ENCODE measurements at places on chromosomes 16 and 17.

DNA sequence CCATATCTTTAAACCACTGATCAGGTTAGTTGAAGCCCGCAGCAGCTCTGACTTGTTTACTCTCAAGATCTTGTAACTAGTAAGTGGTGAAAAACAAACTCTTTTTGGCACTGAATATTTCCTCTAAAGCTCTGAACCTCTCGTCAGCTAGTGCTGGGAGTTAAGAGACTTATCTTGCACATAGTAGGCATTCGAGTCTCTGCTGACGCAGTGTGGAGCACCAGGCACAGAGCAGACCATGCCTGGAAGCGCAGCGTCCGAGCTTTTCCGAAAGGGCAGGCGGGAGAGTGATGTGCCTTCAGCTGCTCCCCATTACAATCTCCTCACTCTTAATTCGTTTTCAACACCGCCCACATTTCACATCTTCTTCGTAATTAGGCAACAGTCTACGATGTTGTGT is 63.0 kb downstream of the SMG6 start:
- no peak for DNase-seq

DNA sequence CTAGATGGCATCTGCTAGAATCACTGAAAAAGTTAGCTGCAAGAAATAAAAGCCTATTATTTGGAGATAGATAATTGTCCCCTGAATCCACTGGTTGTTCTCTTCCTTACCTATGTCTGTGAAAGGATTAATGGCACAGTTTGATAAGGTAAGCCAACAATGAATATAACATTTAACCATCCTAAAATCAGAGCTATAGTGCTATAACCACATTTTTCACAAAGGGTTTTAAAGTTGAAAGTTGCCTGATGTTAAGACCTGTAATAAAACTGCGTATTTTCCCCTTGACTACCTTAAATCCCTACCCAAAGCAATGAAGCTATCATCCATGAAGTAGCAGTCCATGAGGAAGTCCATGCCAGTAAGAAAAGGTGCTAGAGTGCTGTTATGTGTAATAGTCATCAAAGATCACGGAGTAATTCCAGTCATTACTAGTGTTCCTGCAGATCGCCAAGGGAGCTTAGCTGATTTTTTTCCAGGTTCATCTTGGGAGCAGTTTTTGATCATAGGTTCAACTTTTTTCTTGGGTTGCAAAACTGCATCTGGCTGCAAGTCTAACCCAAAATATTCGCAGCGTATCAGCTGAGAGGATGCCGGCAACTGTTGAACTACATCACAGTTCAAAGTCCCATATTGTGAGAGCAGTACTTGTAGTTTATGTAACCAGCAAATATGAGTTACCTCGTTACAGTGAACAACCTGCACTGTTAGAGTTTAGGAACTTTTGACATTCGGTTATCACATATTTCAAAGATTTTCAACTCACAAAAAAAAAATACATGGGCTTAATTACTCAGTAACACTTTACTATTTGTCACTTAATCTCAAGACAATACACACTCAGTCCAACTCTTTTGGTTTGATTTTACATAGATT is 18.2 kb upstream of the RSL1D1 start:
- DNase-seq = no peak

- no peak for DNase-seq
Observed at GRCh38 chr16:2985893-2986355, 5.7 kb upstream of the PKMYT1 start.

DNA sequence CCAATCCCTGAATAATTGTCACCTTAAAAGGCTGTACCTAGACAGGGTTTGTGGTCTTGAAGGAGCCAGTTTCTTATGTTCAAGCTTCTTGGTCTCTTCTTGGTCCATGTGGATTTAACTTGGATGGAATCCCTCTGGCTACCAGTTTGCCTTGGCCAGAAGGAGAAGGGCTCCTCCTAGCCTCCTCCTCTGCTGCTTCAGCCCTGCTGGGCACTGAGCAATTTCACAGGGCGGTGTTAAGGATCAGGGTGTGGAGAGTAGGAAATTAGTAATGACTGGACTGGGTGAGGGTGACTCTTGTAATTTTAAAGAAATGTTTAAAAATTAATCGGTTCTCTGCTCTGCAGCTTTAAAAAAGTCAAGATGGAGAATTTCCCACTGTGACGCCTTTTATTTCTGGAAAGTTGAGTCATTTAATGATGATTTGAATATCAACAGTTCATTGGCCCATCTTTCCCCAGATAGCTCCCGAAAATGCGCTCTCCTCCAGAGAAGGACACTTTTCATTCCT is 96.4 kb downstream of the MSI2 start:
- DNase-seq = no peak

- no peak for DNase-seq
Observed at GRCh38 chr17:9444687-9445086, 130.9 kb downstream of the STX8 start.

DNA sequence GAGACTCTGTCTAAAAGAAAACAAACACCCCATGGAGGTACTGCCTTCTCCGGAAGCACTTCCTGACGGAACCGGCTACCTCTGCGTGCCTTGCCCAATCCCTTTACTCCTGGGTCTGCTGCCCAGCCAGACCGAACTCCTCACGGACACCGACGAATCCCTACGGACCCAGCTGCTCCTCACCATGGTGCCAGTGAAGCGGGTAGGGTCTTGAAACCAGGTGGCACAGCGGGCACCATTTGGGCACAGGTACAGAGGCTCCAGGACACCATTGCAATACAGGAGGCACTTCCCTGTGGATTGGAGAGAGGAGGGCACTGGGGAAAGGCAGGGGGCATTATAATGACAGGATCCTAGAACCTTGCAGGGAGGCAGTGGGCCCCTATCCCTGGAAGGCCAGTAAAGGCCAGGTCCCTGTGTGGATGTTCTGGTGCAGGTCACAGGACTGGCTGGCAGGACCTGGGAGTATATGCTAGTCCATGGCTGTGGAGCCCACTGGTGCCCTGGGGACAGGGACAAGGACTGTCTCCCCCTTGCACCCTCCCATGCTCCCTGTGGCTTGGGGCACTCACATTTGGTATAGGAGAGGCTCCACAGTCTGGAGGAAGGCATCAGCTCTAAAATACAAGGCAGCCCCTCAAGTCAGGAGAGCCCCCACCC is 2.3 kb downstream of the SLC25A39 start:
- no peak for DNase-seq

GRCh38 chr16:82862057-82862456 is 235.3 kb downstream of the CDH13 start:
- no peak for DNase-seq

DNA sequence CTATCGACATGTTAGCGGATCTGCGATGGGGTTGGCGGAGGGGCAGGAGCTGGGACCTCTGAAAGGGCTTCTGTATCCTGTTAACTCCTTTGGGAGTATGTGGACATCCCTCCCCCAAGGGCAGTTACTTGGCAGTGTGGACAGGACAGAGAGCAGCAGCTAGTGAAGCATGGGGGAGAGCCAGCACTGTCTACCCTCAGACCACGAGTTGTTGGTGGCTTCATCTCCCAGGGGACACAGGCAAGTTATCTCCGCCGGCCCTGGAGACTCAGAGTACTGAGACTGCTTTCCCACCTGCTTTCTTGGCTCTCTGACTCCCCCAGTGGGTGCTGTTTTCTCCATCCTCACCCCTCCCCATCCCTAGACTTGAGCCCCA is 5.3 kb upstream of the GFAP start:
- no peak for DNase-seq

DNA sequence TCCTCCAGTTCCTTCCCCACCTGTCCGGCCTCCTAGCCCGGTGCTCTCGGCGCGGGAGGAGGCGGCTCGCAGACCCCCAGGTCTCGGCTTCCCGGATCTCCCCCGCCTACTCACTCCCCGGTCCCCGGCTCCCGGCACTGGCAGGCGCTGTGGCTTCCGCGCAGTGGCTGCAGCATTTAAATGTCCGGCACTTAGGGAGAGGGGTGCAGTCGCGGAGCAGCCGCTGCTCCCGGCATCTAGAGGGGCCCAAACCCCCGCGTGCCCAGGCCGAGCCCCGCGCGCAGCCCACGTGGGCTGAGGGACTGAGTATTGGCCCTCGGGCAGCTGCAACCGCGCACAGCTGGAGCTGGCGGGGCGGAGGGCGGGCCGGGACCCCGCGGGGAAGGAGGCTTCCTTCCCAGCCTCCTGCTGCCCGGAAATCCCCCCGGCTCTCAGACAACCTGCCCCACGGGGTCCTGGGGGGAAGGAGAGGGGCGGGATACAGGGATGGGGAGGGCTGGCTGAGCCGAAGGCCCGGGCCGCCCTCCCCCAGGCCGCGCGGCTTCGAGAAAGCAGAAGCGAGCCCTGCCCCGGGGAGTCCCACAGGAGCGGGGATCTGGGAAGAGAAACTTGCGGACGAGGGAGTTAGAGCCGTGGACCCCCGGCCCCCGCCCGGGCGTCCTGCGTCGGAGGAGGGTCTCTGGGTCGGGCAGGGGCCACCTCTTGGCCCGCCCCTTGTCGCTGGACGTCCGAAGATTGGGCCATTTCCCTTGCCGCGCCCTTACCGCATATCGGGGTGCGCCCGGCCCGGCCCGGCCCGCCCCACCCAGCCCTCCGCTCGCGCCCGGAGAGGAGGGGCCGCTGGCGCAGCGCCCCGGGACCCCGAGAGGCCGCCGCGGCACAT is at the start of gene MMP25:
Gene MMP25, plus strand, starts transcription at position 804 of the 883 bp plus-strand sequence. CDS start 357 bp downstream, outside the sequence.
- DNase-seq = no peak

DNA sequence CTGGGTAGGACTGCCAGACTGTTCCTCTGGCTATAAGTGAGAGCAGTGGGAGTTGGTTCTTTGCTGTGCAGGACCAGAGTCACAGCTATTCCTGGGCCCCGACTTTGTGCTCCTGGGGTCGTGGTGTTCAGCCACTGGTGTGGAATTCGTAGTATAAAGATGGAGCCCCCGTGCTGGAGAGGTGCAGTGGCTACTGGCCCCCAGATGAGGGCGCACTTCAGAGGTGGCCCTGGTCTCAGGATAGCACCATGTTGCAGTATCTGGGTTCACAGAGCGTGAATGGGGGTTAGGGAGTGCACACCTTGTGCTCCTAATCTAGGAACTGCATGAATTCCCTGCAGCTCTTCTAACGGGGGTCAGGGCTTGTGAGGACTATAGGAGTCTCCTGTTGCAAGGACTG is 21.1 kb downstream of the TANC2 start:
- DNase-seq = no peak

- no peak for DNase-seq
Observed at GRCh38 chr17:37492167-37492566, 2.5 kb downstream of the DUSP14 start.

DNA sequence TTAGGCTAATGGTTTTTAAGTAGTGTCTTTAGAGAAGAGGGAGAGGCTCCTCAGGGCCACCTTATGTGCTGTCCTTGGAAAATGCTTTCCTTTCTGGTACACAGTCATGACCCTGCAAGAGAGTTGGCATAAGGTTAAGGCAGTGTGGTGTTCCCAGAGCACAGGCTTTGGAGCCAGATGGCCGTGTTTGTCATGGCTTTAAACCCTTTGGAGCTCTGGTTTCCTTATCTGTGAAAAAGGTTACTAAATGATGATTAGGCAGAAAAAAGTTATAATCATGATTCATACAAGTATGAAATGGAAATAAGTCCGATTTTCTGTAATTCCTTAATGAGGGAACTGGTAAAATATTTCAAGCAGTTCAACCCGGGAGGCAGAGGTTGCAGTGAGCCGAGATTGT is 13.2 kb downstream of the UTP4 start:
- DNase-seq = no peak

- no peak for DNase-seq
Observed at GRCh38 chr16:22814711-22815105, 746 bp downstream of the HS3ST2 start.

GRCh38 chr17:16378636-16379282 is 2.1 kb upstream of the UBB start:
- no peak for DNase-seq

DNA sequence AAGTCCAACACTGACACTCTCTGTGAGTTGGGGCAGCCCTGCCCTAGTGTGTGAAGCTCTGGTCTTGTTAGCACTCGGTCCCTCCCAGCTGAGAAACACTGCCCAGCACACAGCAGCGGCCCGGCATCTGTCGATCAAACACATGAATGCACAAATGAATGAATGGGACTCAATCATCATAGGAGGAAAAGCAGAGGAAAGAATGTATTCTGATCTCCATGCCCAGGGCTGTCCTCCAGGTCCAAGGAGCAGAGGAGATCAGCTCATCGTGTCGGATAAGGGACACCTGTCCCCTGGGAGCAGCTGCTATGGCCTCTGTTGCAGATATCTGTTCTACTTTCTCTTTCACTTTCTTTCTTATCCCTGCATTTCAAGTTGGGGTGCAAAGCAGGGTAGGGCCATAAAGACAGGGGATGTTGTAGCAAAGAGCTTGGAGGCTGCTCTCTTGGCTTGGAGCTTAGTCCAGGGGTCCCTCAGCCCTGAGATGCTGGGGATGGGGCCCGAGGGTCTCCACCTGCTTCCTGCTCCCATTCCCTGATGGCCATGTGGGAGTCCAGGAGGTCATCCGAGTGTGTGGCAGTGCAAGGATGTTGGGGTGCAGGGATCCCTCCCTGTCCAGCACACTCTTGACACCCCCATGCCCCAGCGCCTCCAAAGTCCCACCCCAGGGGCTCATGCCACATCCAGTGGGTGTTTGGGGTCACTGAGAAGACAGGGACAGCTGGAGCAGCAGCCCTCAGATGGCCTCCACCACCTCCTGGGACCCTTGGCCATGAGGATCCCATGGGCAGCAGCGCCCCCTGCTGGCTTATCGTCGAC is 88.2 kb downstream of the IRF8 start:
- DNase-seq = peak; percentile 68

DNA sequence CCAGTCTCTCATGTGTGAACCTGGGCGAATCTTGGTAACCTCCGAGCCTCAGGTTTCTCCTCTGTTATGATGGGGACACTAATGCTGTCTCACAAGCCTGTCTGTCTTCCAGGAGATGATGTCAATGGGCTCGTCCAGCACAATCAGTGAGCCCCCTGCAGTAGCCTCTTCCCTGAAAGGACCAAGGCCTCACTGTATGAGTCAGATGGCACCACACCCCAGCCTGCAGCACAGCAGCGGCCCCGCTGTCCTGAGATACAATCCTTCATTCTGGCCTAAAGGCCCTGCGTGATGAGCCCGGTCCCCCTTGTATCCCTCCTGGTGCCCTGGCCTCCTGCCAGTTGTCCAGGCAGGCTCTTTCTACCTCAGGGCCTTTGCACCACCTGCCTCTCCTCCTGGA is 234.4 kb downstream of the IRF8 start:
- DNase-seq = no peak

GRCh38 chr16:55330781-55331647 is 7.0 kb downstream of the IRX6 start:
- no peak for DNase-seq

- no peak for DNase-seq
Observed at GRCh38 chr17:44828919-44829522, 1.1 kb downstream of the GJC1 start.

DNA sequence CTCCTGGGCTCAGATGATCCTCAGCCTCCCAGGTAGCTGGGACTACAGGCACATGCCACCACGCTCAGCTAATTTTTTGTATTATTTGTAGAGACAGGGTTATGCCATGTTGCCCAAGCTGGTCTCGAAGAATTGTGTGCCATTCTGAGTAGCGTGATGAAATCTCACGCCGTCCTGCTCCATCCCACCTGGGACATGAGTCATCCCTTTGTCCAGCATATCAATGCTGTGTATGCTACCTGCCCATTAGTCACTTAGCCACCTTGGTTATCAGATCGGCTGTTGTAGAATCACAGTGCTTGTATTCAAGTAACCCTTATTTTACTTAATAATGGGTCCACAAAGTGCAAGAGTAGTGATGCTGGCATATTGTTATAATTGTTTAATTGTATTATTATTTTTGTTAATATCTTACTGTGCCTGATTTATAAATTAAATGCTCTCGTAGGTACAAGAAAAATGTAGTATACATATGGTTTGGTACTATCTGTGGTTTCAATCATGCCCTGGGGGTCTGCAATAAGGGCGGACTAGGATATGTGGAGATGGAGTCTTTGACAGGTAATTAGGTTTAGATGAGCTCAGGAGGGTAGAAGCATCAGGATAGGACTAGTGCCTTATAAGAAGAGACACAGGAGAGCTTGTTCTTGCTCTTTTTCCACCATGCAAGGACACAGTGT is 26.6 kb upstream of the SLC13A2 start:
- no peak for DNase-seq
